Left renal cortex interstitium (tissue), 4 donors: ENCODE measurements at places on chromosomes 3 and 15. TPM values are rescaled to one million over a fixed set of nuclear protein-coding genes. Genes with fewer than 3 reads are reported as not detected.

- no peak for DNase-seq
These were observed 52.1 kb downstream of the TIPARP start for GRCh38 chr3:156726456-156726855.

DNA sequence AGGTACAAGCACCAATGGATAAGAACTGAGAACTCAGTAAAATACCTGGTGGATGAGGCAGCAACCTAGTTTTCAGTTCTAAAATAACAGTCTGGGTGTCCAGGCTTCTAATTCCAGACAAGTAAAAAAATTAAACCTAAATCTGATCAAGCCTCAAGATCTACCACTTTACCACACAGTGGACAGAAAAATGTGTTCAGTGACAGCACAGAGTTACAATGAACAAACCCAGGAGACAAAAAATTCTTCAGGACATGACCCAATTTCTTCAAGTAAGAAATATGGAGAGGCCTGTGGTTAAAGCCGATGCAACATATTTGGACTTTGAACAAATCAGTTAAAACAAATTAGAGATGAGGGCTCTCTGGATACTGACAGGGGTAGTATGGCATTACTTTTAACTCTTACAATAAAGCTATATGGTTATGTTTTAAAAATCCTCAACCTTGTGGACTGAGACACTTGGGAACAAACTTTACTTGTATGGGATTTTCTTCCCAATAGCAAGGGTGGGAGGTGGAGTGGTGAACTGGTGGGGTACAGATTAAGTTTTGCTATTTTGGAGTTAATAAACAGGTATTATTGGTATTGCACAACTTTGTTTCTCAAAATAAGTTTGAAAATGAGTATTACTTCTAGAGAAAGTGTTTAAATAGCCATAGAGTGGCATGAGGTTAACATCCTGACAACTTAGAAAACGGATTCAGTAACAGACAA is 14.2 kb downstream of the CCNL1 start:
- no peak for DNase-seq

GRCh38 chr15:62495670-62496614 is 330.9 kb upstream of the C2CD4B start:
- DNase-seq: no peak

GRCh38 chr3:23859012-23859743 is 53.4 kb downstream of the UBE2E1 start:
- no peak for DNase-seq

DNA sequence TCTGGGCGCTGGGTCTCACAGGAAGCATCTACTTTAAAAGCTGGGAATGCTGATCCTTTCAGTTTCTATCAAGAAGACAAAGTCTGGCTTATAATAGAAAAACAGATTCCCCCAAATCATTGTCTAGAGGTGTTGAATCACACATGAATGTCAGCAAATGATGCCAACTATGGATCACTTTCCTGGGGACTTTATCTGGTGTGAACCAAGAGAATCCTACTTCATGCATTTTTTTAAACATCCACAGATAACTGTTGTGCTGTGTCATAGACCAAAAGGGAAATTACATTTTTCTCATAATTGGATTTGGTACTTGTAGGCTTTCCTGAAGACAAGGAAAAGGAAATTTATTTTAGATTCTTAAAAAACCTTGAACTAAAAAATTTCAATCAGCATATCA is 132.7 kb downstream of the CD47 start:
- DNase-seq: no peak

The DLL4 gene
- 8.4 TPM for polyA plus RNA-seq

The THRB gene
- 26.2 TPM for polyA plus RNA-seq

The WDR93 gene
- polyA plus RNA-seq: 1.9 TPM
